Stimulated activated CD8-positive, alpha-beta memory T cell treated with anti-CD3 and anti-CD28 coated beads, Interleukin-4, amount 100 ng/mL, for 4 hours (primary cell): ENCODE measurements at places on chromosomes 11 and 22.

GRCh38 chr11:70200212-70200844, 2.8 kb upstream of the FADD start:
- no peak for DNase-seq

DNA sequence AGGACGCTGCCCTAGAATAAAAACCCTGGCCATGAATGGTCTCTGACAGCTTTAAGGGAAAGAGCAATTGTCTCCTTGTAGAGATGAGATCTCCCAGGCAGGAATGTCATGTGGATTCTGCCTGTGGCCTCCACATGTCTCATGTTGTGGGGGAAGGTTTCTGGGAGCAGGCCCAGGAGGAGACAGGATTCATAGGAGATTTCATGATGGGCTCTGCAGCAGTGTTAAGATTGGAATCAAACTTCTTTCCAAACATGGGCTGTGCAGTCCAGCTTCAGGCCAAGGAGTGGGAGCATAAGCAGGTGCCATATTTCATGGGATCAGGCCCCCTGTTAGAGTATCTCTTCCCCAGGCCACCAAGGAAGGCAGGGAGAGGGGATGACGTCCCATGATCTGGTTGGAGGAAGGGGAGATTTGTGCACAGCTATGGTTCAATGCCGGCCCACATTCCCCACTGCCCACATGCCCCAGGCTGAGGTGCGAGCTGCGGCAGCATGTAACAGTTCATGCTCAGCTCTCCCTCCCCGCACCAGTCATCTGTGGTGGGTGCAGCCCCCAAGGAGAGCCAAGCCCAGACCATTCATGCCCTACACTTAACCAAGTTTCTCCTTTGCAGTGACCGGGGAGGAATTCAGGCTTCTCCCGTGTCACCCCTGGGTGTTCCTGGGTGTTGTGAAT, 42.5 kb downstream of the LMO1 start:
- DNase-seq: no peak

DNA sequence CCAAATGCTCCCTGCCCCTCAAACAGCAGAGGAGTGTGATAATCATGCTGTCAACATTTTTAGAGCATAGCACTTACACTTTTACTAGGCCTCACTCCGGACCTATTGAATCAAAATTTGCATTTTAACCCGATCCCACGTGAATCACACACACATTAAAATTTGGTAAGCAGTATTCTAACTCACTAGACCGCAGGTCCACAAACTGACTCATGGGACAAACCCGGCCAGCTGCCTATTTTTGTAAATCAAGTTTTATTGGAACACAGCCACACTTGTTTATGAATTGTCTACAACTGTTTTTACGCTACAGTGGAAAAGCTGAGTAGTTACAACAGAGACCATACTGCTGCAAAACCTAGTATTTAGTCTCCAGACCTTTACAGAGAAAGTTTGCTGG, 43.3 kb downstream of the SNX19 start:
- DNase-seq: no peak

GRCh38 chr11:107689317-107690202, 22.3 kb downstream of the SLN start:
- no peak for DNase-seq

DNA sequence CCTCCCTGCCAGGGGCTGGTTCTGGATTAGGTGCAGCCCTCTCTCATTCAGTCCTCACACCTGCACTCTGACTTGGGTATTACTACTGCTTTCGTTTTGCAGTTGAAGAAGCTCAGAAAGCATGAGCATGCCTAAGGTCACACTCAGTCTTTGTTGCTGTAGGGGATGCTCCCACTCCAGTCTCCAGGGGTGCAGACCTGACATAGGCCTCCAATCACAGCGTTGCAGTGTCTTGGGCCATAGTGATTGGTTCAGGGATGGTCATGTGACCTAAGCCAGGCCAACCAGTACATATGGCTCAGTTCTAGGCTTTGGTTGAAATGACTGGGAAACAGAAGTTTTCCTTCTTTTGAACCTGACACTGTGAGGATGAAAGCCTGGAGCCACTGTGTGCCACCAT, 61.7 kb downstream of the FBXO7 start:
- DNase-seq: no peak

GRCh38 chr11:94184846-94185245, 56.2 kb downstream of the PANX1 start:
- no peak for DNase-seq

GRCh38 chr11:47332791-47333525, 19.5 kb downstream of the MYBPC3 start:
- no peak for DNase-seq

DNA sequence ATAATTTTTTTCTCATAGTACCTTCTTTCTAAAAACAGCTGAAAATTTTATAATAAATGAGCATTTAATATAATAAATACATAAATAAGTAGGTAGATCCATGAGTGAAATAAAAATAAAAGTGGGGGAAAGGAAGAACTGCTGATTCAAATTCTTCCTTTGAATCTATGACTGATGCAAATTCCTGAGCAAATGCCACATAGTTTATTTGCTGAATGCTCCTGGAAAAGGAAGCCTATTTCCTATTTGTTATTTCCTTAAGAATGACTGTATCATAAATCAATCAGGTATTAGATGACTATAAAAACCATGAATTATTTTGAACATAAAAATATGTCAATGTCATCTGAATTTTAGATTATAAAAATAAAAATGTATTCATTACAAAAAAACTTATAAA, 16.6 kb downstream of the BTBD10 start:
- DNase-seq: no peak

DNA sequence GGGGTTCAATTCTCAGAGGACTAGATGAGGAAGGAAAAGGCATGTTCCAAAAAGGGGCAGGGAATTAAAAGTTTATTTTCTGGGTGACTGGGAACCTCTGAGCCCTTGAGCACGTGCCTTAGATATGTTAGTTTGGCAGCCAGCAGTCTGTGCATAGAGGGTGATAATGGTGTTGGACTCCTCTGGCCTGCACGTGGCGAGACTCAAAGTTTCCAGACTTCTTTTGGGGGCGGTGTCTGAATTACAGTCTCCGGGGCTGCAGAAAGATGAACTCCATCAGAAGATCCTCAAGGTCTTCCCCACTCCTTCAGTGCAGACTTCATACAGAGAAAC, 861 bp upstream of the ZNRF3 start:
- DNase-seq: peak; percentile 10

DNA sequence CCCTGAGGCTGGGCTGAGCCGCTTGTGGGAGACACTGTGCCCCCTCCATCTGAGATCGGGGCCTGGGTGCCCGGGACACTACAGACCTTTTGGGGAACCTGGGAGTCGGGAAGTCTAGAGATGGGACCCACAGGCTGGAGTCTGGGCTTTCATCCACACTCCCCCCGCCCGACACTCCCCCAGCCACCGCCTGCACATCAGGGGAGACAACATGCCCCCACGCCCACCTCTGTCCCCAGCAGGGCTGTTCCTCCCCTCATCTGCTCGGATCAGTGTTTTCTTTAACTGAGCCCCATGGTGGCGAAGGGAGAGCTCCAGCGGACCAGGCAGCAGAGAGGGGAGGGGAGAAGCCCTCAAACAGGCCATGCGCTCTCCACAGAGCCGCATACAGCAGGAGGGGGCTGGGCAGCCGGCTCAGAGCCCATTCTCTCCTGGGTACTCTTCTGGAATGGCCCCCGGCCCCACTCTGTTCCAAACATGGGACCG, 174.7 kb downstream of the IGLL1 start:
- no peak for DNase-seq

- no peak for DNase-seq
Measured at GRCh38 chr11:26556582-26556981, 15.5 kb downstream of the MUC15 start.

DNA sequence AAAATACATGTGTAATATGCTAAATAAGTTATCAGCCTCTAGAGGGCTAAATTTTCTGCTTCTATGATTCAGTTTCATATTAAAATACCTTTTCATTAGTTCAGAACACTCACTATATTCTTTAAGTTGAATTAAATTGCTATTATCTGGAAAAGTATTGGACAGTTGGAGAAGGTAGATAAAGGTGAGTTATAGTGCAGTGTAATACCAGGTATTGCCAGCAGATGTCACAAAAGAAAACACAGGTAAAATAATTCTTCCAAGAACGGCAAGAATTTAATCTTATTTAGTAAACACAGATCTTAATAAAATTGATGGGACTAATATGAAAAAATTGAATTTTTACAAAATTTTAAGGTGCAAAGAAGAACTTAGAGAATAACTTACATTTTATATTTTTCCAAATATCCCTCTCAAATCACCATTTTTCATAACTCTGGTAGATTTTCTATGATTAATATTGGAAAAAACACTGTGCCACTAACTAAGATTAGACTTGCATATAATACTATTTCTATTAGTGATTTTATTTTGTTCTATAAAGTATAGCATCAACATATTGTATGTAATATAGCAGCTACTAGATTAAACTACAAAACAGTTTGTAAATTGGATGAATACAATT, 1.7 kb upstream of the LRRC4C start:
- no peak for DNase-seq

DNA sequence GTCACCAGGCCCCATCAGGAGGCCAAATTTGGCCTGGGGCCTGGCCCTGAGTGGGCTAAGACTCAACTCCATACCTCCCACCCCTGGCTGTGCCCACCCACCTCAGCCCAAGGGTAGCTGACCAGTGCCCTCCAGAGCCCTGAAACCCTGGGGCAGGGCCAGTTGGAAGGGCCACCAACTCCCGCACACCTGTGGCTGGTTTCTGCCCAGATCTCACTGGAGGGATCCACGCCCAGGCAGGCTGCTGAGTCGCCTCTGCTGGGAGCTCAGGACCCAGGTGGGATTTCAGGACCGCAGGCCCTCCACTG, 8.9 kb upstream of the PIM3 start:
- DNase-seq: no peak

- DNase-seq: no peak
Measured at GRCh38 chr11:77072851-77073327, 6.1 kb downstream of the CAPN5 start.

GRCh38 chr22:41300661-41301060, 664 bp upstream of the ZC3H7B start:
- DNase-seq: no peak

DNA sequence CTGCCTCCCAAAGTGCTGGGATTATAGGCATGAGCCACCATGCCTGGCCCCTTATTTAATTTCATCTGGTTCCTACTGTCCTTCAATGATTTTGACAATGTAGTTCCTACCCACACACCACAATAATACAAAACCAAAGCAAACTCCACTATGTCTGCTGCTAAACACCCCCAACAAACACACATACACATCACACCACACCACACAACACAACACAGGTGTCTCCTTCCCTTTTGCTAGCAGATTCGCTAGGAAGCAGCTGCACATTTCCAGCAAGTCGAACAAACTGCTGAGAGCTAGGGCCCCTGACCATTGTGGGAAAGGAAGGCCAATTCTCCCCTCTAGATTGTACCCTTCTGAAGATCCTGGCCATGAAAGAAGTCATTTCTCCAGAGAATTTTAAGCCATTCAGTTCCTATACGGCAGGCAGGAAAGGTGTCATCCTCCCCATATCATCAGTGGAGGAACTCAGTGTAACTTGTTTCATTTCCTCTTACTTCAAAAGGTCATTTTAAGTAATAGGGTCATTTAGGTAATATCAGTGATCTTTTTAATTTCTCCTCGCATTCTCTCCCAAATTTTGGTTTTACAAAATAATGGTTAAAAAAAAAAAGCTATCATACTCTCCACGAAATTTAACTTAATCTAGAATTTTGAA, 18.5 kb downstream of the NUMA1 start:
- no peak for DNase-seq
